ENCODE measurements at places on chromosomes 16 and 17.

GRCh38 chr16:50038286-50038685 lies 13.3 kb downstream of the CNEP1R1 start:
- no peak for DNase-seq

DNA sequence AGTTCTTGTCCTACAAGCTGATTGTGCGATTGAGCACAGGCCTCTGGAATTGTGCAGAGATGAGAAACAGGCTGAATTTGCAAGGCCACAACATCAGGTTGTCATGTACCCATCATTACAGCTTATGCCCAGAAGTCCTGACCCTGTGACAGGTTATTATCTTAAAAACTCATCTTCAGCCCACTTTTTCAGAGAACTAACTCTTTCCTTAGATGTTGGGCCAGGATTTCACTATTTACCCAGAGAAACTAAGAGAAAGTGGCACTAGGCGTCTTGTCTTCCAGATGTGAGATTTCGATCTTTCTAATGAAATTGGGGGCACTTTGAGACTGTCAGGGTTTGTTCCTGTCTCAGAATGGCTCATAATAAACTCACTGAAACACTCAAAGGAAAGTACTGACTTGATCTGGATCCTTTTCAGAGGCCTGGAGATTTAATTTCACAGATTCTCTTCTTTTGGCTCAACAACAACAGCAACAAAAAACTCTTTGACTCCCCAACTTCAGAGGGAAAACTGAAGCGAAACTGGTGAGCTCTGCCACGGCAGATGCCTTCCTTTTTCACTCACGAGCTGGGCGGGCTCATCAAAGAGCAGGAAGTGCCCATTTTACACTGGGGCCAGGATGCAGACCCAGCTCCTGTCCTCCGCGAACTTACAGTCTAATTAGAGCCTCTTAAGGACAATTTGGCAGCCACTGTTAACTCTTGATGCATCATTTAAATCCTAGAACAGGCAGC lies 17.7 kb upstream of the SLC12A3 start:
- DNase-seq: no peak

DNA sequence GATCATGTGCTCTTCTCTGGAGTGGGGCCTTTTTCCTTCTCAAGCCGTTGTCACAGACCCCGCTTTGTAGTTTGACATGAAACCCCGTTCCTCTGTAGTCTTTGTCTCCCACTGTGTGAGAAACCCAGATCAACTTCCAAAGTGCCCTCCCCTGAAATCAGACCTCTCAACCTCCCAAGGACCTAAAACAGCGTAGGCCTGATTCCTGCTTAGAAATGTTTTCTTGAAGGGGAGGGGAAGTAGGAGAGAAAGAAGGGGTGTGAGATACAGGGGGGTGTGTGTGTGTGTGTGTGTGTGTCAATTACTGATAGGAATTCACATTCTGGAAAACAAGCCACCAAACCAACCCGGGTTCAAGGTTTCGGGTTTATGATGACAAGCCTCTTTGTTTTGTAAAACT lies 1.4 kb downstream of the UBE2O start:
- DNase-seq: no peak

DNA sequence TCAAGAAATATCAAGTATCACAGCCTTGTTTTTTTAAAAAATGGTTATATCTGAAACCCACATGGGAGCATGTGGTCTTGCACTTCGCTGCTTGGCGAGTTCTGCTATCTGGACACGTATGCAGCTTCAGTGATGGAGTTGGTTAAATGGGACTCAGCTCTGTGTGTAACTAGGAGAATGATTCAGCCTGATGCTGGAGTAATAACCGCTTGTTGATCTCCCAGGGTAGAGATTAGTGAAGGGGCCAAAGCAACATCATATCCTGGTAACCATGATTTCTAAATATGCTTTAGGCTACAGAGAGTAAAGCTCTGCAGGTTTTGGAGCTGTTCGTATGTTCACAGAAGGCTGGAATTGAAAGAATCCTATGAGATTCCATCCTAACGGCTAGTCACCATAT lies 63.2 kb downstream of the IQCK start:
- DNase-seq: no peak
